H1 (cell line): ENCODE measurements at places on chromosomes 1 and 21.

GRCh38 chr1:8021676-8022266 lies 4.3 kb downstream of the ERRFI1 start:
- DNase-seq, result no peak

GRCh38 chr1:219710529-219711194 lies 97.8 kb upstream of the ZC3H11B start:
- DNase-seq, result no peak

DNA sequence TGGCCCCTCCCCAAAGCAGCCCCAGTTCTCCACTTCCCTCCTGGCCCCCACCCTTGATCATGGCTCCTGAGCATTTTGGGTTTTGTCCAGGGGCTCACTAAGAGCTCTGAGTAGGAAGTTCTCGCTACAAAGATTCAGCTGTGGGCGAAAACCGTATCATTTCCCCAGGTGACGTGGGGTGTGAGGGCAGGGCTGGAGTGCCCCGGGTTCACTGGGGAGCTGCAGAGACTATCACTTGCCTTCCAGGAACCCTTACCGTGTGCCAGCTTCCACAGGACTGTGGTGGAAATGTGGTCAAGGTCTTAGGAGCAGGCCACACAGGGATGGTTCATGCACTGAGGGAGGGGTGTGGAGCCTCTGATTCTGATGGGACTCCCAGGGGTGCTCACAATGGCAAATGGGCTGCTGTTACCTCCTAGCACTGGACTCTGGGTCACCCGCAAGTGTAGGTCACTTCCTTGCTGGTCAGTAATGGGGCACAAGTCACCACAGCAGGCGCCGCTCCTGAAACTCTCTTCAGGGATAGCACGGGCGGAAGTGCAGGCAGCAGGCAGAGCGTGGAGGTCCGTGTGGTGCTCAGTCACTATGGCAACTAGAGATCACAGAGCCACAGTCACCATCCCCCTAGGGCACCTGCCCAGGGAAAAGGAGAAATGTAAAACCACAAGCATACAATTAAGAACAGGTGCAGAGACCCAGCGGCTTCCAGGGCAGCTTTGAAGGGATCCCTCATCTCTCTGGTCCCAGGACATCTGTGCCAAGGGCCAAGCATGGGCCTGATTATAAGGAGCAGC lies 35.4 kb downstream of the RSPH1 start:
- DNase-seq, result no peak

GRCh38 chr21:25689226-25689625 lies 45.5 kb downstream of the ATP5PF start:
- DNase-seq, result no peak

DNA sequence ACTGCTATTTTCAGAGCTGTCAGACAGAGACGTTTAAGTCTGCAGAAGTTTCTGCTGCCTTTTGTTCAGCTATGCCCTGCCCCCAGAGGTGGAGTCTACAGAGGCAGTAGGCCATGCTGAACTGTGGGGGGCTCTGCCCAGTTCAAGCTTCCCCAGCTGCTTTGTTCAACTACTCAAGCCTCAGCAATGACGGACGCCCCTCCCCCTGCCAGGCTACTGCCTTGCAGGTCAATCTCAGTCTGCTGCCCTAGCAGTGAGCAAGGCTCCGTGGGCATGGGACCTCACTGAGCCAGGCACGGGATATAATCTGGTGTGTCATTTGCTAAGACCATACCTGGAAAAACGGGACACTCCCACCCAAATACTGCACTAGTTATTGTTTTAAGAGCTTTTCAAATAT lies 219.7 kb downstream of the BRINP3 start:
- DNase-seq, result no peak

GRCh38 chr1:204819495-204819894 lies 51.2 kb upstream of the NFASC start:
- no peak for DNase-seq

- no peak for DNase-seq
These were observed 99.0 kb upstream of the RAB4A start for GRCh38 chr1:229171934-229172333.

DNA sequence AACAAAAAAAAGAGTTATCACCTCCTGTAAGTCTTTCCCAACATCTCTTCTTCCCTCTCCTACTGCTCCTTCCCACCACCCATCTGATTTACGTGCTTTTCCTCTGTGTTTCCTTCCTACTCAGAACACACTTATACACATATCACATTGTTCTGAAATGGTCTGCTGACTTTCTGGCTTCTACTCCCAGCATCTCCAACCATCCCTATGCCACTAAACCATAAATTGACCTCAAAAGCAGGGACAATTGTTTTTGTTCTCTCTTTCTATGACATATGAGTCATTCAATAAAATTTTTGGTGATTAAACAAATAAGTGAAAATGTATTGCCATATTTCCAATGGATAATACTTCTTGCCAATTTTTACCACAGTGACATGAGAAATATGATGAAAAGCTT lies 8.2 kb downstream of the GOLPH3L start:
- DNase-seq, result no peak

DNA sequence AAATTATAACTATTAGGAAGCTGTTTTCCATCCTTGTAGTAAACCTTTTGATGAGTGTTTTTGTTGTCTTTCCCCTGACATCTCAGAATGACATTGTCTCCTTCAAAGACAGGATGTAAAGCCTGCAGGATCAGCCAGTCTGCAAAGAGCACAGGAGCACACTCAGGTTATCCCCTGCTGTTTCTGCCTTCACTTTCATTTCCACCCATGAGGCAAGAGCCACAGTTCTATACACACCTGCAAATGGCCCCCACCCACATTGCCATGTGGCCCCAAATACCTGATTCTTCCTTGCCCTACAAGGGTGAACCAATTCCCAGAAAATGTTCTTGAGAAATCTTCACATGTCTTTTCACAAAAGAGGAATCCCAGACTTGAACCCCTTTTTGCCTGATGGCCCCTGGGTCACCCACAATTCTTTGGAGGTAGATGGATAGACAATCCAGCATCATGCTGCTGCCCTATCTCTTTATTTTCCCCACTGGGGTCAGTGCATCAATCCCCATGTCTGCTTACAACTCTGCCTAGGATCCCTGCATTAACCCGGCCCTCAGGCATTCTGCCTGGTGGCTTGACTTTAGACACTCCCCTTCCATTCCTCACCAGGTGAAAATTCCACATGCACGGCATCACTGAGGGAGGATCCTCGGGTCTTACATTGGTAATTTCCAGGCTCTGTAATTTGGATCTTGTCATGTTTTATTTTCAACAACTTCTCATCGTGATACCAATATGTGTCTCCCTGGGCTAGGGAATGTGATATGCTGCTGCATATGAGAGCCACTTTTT lies 2.6 kb downstream of the FCRL3 start:
- DNase-seq, result no peak

GRCh38 chr1:39250460-39251240 lies 46.2 kb downstream of the MACF1 start:
- no peak for DNase-seq

DNA sequence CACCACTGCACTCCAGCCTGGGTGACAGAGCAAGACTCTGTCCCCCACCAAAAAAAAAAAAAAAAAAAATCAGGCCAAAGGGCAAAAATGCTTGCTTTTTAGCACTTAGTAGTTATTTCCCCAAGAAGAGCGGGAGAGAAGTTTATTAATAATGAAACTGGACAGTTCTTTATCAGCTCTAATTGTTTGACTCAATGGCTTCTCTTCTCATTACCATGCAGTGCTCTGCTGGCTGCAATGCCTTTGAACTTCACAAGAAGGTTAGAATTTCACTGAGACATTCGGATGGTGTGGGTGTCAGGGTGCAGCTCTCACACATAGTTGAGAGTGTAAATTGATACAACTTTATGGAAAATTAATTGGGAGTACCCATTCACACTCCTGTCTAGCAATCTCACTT lies 63.7 kb downstream of the EDARADD start:
- DNase-seq, result no peak

DNA sequence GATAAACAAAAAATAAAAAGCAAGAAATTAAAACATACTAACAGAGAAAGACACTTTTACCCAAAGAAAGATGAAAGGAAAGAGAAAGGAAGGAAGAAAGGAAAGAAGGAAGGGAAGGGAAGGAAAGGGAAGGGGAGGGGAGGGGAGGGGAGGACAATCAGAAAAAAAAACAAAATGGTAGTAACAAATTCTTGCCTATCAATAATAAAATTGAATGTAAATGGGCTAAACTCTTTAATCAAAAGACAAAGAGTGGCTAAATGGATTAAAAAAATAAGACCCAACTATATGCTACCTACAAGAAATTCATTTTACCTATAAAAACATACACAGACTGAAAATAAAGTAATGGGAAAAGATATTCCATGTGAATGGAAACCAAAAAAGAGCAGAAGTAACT lies 372.9 kb upstream of the NFIA start:
- no peak for DNase-seq

GRCh38 chr1:119590393-119590792 lies 57.7 kb downstream of the ZNF697 start:
- DNase-seq, result no peak

DNA sequence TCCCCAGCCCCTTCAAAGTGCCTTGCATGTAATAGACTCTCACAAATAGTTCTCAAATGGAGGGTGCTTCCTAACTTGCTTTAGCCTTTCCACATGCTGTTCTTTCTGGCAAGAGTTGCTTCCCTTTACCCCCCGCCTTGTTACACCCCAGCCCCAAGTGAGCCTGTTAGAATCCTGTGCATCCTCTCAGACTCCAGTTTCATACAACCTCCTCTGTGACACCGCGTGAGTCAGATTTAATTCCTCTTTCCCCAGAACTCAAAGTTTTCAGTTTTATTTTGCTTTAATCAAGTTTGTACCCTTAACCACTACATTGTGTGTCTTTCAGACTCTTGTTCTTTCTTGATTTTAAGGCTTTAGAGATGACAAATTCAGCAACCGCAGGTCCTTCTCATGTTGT lies 234.5 kb upstream of the HOOK1 start:
- no peak for DNase-seq

- DNase-seq, result no peak
These were observed 1.1 kb downstream of the COX20 start for GRCh38 chr1:244836584-244836983.

- peak; percentile 68 for DNase-seq
These were observed 13.1 kb downstream of the MAP1LC3C start for GRCh38 chr1:241985787-241986186.

GRCh38 chr1:228279011-228279721 lies 71.3 kb downstream of the OBSCN start:
- DNase-seq, result no peak

GRCh38 chr21:28632755-28633408 lies 359.8 kb downstream of the LTN1 start:
- no peak for DNase-seq

DNA sequence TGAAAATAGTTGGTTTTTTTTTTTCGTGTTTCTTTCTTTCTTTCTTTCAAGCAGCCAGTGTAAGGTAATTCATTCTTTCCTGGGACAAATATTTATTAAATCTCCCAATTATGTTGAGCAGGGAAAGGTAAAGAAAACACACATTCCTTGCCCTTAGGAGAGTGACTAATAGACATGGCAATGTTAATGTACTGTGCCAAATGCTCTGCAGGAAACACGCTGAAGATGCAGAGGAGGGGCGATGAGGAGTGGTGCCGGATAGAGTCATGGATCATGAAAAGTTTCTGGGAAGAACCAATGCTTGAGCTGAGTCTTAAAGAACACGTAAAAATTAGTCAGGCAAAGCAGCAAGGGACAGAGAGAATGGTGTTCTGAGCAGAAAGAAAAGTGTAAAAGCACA lies 199.2 kb downstream of the DNM3 start:
- DNase-seq, result no peak

- DNase-seq, result no peak
These were observed 31.1 kb upstream of the DISP3 start for GRCh38 chr1:11447903-11448302.

- no peak for DNase-seq
These were observed 17.4 kb downstream of the CNST start for GRCh38 chr1:246583448-246584185.

GRCh38 chr1:22131875-22132486 lies 10.9 kb downstream of the WNT4 start:
- DNase-seq, result peak; percentile 91

DNA sequence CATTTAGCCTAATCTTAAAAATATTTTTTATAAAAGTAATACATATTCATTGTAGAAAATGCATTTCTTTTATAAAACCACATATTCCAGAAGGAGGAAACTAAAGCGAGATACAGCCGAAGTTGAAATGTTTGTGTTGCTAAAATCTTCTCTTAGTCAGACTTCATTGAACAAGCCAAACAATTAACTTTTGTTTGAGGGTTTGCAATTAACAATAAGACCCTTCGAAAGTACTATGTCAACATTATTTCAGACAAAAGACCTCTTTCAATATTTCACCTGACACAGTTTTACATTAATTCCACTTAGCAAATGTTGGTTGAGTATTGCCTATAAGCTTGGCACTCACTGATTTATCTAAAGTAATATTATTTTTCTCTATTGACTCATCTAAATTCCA lies 354.0 kb upstream of the ADAMTS5 start:
- DNase-seq, result no peak

- DNase-seq, result no peak
These were observed 153.5 kb downstream of the HLX start for GRCh38 chr1:221032637-221033280.

DNA sequence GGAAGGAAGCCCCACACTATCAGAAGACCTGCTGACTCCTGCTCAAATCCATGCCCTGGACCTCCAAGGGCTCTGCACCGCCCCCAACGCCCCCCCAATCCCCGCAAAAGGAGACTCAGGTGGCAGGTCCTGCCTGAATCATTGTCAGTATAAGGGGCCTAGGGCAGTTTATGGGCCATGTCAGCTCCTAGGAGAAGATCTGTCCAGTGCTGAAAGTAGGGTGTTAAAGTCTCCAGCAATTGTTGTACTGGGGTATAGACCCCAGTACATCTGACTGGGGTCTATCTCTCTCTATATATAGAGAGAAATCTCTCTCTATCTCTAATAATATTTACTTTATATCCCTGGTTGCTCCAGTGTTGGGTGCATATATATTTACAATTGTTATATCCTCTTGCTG lies 12.1 kb upstream of the OLIG2 start:
- peak; percentile 11 for DNase-seq

- no peak for DNase-seq
These were observed 37.4 kb downstream of the RAB3B start for GRCh38 chr1:51953079-51953478.

DNA sequence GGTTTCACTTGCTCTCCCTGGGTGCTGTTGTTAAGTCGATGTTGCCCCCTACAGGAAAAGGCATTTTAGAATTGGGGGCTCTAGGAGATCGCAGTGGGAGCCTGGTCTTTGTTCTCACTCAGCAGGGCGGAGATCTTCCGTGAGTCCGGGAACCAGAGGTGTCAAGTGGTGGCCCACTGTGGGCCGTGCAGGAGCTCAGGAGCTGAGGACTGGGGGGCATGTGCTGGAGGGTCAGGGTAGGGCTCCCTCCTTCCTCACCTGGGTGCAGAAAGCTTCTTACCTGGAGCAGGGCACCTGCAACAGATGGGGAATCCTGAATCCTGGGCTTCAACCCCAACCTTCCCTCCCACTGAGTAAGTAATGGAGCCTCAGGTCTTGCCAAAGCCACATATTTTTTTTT lies 392.7 kb downstream of the NPHP4 start:
- DNase-seq, result no peak

DNA sequence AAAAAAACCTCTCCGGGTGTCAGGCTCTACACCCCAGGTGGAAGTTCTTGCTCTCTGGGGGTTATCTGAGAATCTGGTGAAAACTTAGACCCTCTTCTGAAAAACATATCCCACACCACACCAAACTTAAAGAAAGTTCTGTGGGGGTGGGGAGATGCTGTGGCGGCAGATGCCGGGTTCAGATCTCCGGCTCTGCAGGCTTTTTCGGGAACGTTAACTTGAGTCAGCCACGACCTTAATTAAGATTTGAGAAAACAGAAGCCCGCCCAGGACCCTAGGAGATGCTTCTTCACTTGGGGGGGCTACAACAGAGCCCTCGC lies 2.3 kb downstream of the RCC2 start:
- DNase-seq, result no peak

- DNase-seq, result no peak
These were observed 1.6 kb downstream of the TADA1 start for GRCh38 chr1:166874464-166874863.
